ENCODE measurements at places on chromosomes 12 and 14. TPM values are rescaled to one million over a fixed set of nuclear protein-coding genes. Genes with fewer than 3 reads are reported as not detected.

DNA sequence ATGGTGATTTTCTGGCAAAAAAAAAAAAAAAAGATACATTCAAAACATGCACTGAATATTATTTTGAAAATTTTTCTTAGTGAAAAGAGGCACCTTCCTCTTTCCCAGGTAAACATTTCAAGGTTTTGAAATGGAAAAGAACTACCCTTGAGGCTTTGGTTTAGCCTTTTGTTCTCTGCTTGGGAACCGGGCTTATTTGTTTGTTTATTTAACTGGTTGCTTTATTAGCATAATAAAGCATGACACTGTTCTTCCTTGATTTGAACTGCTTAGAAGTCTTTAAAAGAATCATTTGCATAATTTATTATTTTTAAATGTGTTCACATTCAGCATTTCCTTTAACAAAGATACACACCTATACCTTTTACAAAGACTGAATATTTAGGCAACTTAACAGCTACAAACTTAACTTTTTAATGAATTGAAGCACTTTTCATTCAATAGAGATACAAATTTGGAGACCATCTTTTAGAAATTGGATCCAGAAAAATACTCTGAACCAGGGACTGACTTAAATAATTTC is 174.5 kb downstream of the FBXL14 start:
- no peak for DNase-seq

Gene DPF3
- total RNA-seq: 0.83 TPM

- DNase-seq: peak; percentile 95
Observed at GRCh38 chr12:132614861-132615578, 3.6 kb upstream of the P2RX2 start.

DNA sequence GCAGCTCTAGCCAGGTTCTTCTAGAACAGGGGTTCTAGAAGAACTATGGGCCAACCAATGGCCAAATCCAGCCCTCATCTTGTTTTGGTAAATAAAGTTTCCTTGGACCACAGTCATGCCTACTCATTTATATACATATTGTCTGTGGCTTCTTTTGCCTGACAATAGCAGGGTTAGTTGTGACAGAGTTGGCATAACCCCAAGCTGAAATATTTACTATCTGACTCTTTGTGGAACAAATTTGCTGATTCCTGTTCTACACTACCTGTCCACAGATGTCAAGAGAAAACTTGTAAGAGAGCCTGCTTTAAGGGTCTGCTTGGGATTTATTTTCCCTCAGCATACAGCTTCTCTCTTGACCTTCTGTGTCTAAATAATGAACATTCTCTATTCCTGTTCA is 289.0 kb downstream of the KSR2 start:
- no peak for DNase-seq

Gene NEUROD4
- not detected for total RNA-seq

Gene GNB3
- 0.39 TPM for total RNA-seq
